ENCODE measurements at places on chromosomes 3 and 15.

GRCh38 chr15:92075764-92076163, 222.3 kb downstream of the SLCO3A1 start:
- no peak for DNase-seq

- no peak for DNase-seq
These were observed 25.1 kb upstream of the FSIP1 start for GRCh38 chr15:39807791-39808190.

GRCh38 chr3:102447272-102447671, 12.5 kb downstream of the ZPLD1 start:
- no peak for DNase-seq

DNA sequence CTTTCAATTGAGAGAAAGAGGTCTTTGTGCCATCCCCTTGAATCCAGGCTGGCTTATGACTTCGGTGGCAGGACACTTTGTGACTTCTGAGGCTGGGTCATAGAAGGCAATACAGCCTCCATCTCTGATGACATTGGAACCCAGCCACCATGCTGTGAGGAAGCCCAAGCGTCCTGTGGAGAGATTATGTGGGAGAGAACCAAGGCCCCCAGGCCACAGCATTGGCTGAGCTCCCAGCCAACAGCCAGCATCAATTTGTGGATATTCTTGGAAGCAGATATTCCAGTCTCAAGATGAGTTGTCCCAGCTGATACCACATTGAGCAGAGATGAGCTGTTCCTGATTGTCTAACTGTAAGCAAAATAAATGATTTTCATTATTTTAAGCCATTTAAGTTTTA, 12.7 kb upstream of the XIRP1 start:
- no peak for DNase-seq

DNA sequence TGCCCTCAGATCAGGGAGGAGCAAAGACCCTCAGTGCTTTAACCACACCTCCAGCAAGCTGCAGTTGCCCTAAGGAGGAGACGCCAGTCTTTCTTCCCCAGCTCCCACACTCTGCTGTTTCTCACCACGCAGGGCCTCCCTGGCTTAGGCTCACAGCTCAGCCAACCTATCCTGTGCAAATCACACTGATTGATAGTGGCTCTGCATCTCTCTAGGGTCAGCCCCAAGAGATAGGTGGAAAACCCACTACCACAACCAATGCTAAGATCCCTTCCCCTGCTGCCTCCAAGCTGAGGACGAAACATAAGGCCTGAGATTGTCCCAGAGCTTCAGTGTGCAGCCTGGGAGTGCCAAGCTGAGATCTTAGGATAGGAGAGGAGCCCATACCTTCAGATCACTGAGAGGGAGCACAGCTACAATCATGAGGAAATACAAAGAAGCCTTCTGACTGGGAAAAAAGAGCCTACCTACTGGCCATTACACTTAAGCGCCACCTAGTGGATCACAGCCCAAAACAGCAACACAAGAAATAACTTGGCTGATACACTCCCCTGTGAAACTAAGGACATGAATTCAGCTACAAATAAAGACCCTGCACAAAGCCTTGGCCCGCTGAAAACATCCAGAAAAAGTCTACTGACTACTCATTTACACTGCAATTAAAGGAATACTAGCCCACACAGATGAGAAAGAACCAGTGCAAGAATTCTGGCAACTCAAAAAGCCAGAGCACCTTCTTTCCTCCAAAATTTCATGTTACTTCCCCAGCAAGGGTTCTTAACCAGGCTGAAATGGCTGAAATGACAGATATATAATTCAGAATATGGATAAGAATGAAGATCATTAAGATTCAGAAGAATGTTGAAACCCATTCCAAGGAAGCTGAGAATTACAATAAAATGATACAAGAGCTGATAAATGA, 271.5 kb upstream of the DCBLD2 start:
- peak; percentile 7 for DNase-seq

DNA sequence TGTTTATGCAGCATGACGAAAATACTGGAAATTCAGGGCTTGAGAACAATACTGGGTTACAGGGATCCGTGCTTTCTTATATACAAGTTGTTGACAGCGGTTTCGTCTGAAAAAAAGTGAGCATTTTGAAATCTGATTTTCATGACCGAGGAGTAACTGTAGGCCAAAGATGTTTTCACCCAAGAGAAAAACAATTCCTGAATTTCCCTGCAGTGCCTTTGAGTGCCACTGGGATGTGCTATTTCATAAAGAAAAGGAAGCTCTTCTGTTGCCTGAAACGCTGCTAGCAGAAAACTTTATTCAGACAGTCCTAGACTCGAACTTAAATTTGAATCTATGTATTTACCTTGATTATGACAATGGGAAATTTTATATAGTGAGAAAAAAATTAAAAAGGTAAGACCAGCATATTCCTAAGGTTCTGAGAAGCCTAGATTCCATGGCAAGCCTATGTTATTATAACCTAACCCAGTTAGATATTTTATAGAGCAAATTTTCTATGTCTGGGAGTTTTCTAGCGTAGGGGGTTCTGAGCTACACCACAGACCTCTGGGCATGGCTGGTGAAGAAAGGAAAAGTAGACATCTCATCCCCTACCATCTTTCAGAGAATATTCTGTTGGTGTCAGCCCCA, 30.2 kb downstream of the KCNAB1 start:
- DNase-seq: peak; percentile 11

- DNase-seq: no peak
These were observed 39.4 kb downstream of the CLDN18 start for GRCh38 chr3:138049157-138049919.

GRCh38 chr3:58874795-58875194, 175.0 kb downstream of the CFAP20DC start:
- DNase-seq: peak; percentile 29

- DNase-seq: no peak
These were observed 217.9 kb upstream of the MME start for GRCh38 chr3:154862265-154862664.

DNA sequence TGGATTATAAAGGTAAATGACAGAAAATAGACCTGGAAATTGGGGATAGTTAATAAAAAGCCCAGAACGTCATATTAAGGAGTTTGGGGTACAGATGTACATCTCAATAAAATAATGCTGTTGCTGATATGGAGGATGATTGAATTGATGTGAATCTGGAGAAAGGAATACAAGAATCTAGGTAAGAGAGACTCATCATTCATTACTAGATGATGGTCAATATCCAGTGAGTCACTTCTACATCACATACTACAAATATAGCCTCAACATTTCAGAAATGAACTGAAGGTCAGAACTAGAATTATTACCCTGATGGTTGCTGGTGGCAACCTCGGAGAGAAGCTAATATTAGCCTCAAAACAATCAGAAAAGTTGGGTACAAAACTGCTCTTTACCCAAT, 37.6 kb upstream of the P3H2 start:
- DNase-seq: no peak

GRCh38 chr3:11059090-11059798, 66.7 kb downstream of the SLC6A1 start:
- DNase-seq: peak; percentile 49

DNA sequence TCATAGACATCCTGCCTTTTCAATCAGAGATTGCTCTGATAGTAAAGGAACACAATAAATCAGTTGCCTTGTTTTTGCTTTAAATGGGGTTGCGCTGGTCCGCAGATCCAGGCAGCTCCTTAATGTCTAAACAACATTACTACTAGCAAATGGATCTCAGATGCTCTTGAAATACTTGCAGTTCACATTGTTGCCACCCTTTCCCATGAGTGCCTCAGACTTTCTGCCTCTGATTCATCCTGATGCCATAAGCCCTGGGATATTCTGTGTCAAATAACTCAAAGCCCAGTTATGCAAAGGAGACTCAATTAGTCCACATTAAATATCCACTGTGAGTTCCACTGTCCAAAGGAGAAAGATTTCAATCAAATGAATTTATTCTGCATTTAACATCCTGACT, 196.7 kb downstream of the PLCH1 start:
- no peak for DNase-seq

GRCh38 chr3:150220799-150221198, 187.3 kb upstream of the TSC22D2 start:
- no peak for DNase-seq

DNA sequence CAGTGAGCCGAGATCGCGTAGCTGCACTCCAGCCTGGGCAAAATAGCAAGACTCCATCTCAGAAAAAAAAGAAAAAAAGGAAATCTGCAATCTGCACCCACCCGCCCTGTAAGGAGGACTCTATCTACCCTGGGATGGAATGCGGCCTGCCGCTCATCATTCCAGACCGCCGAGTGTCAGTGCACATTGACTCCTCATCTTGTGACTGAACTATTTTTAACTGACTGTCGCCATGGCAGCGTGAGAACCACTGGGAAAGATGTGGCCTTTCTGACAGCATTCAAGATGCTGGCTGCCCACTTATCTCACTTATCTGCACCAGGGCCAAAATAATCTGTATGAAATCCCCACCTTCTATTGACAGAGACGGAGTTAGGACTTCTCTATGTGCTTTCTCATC, 38.8 kb upstream of the ANKRD34C start:
- DNase-seq: no peak

- DNase-seq: no peak
These were observed 323.5 kb downstream of the VPS13C start for GRCh38 chr15:61736790-61737189.

DNA sequence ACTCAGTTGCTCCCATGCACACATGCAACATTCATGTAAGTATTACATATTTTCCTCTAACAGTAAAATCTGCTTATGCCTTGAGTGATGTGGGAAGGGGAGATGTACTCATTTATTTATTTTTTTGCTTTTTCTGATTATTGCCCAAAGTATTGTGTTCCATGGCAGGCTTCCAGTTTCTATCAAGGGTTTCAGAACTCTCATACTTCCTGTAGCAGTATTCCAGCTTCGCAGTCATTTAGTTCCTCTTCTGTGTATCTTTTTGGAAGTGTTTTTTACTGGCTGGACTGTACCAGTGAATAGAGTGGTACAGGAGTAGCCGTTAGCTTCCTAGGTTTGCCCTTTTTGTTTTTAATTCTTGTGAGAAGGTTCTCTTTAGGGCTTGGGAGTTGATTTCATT, 26.9 kb downstream of the RAB11A start:
- DNase-seq: no peak

GRCh38 chr15:72227192-72227586, 3.8 kb downstream of the PKM start:
- peak; percentile 74 for DNase-seq

DNA sequence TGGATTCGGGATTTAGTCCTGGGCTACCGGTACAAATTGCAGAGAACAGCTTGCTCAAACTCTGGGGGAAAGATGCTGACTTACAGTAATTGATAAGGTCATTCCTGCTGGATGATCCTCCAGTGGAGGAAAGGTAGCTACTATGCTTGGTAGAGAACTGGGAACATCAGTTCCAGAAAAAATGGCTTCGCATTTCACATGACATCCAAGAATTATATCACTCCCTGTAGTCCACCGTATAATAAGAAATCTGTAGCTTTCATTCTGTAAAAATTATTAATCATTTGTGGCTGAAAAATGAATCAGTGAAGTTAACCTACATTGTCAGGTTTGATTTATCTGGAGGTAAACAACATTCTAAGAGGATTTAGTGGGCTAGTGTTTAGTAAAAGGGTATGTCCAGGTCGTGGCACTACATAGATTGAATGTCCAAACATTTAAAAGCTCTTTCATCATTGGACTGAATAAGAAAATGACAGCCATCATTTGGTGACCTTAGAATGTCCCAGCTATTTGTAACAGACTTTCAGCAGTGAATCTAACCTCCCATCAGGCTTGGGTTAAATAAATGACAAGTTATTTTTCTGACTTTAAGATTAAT, 203.2 kb upstream of the TMCO5A start:
- DNase-seq: no peak

DNA sequence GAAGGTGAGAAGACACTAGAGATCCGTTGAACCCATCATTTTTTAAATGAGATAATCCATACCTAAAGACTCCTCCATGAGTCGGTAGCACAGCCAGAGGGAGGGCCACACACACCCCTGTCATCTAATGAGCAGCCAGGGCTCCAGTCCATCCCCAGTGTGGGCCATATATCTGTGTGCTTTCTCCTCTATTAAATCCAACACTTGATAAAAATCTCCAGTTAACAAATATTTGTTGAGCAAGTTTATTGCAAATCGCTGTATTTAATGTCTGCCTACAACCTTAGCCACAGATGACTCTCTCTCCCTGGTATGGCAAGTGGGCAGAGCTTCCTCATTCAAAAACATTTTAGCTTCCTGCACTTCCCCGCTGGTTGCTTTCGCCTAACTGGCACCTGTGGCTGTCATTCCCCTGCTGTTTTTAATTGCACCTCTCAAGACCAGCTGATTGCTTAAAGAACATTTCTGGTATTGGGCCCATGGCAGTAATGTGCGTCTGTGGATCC, 82.8 kb downstream of the SMAD3 start:
- no peak for DNase-seq

- no peak for DNase-seq
These were observed 20.8 kb downstream of the SLC28A1 start for GRCh38 chr15:84905016-84905916.

DNA sequence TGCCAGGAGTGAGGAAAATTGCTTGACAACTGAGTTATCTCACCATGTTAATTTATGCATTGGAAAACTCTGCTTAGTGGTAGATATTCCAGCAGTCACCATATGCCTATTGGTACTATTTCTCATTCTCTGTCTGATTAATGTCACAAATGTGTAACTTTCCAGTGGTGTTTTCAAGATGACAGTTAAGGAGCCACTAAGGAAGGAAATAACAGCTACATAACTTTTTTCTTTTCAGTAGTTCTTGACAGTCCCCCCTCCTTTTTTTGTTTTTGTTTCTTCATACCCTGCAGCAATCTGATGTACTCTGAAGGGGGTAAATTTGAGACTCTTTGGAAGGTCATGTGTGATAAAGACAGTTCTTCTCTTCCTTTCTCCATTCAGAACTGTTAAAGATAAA, 13.1 kb downstream of the RASA2 start:
- DNase-seq: no peak

DNA sequence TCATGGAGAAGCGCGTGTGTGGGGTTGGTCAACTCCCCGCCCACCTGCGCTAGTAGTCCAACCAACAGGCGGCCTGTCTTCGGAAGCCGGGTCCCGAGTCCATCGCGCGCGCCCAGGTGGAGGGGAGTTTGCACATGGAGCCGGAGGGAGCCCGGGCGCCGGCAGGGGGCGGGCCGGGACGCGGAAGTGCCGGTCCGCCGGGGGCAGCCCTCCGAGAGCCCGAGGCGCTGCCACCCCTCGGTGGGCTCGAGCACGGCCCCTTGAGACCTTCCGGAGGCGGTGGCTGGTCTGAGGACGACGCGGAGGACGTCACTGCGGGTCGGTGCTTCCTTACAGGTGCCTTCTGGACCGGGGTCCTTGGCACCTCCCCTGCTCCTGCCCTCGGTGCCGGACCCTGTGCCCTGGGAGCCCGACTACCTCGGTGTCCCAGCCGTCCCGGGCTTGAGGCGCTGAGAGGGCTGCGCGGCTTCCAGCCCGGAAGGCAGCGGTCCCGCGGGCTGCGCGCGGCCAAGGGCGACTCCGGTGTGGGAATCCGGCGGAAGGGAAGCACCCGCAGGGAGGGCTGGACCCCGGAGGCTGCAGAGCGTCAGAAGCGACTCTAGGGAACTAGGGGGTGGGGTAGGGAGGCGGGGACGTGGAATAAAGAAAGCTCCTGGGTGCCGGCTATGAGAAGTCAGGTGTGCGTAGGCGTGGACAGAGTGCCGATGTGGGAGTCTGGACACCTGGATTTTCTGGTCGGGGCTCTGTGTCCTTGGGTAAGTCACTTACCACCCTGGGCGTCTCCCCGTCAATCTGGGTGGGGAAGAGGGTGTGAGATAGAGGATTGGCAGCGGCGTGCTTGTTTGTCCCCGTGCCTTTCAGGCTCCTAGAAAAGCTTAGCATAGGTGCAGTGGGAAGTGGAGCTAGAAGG, 212.3 kb downstream of the FGF12 start:
- DNase-seq: peak; percentile 4
